Kidney glomerular epithelial cell (primary cell): ENCODE measurements at places on chromosomes 12 and 14.

GRCh38 chr14:102052522-102052921 lies 34.3 kb downstream of the HSP90AA1 start:
- no peak for DNase-seq

- no peak for DNase-seq
Measured at GRCh38 chr12:61687407-61687806, 572.8 kb upstream of the USP15 start.

DNA sequence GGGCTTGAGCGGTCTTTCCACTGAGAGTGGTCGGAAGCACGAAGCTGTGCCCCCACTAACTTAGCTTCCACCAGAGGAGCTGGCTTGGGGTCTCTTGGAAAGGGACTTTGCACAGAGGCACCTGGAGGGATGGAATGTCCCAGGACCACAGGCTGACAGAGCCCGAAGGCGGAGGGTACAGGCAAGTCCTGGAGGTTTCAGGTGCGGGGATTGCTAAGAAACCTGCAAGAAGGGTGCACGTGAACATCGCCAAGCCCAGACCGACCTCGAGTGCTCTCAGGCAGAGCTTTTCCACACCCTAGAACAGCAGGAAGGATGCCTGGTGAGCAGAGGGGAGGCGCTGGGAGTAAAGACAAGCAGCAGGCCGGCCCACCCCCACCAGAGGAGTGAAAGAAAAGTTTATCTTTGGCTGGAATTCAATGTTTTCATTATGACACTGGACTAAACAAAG lies 61.6 kb downstream of the SERPINA3 start:
- DNase-seq = no peak

DNA sequence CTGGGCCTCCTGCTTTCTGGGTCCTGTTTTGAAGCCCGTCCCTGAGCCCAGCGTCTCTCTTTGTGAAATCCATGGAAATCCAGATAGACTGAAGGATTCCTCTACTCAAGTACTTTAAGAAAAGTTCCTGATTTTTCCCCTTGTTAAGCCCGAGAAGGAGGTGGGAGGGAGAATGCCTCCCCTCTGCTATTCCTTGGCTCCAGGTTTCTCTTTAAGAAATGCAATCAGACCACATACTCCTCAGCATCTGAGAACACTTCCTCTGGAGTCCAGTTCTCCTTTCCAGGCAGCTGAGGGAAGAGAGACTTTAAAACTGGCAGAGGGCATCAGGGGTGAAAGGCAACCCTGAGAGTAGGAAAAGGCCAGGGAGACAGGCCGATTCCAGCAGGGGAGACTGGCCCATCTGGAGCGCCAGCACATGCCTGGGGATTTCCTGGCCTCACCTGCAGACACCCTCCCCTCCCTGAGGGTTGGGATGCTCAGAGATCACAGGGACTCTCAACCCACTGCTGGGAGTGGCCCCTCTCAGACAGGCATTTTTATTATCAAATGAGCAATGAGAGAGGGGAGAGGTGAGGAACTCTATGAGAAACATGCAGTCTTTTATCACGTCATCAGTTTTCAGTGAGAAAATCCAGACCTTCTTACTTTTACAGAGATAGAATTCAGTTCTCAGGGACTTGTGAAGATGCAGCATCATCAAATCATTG lies 2.0 kb upstream of the EMP1 start:
- DNase-seq = no peak

- DNase-seq = no peak
Measured at GRCh38 chr14:21807975-21808374, 134.4 kb upstream of the OR4E1 start.
